ENCODE measurements at places on chromosomes 16 and 17. TPM values are rescaled to one million over a fixed set of nuclear protein-coding genes. Genes with fewer than 3 reads are reported as not detected.

- no peak overlapping the region for H3K4me3 ChIP-seq
- no peak overlapping the region for H3K27ac ChIP-seq
- H3K4me1 ChIP-seq: no peaks in the 10 kb centered on the region
- no peaks in the 10 kb centered on the region for H3K27me3 ChIP-seq
Observed at GRCh38 chr16:19132898-19133297, 19.1 kb downstream of the ITPRIPL2 start.

Gene CCL4
- 1,703 TPM for total RNA-seq

DNA sequence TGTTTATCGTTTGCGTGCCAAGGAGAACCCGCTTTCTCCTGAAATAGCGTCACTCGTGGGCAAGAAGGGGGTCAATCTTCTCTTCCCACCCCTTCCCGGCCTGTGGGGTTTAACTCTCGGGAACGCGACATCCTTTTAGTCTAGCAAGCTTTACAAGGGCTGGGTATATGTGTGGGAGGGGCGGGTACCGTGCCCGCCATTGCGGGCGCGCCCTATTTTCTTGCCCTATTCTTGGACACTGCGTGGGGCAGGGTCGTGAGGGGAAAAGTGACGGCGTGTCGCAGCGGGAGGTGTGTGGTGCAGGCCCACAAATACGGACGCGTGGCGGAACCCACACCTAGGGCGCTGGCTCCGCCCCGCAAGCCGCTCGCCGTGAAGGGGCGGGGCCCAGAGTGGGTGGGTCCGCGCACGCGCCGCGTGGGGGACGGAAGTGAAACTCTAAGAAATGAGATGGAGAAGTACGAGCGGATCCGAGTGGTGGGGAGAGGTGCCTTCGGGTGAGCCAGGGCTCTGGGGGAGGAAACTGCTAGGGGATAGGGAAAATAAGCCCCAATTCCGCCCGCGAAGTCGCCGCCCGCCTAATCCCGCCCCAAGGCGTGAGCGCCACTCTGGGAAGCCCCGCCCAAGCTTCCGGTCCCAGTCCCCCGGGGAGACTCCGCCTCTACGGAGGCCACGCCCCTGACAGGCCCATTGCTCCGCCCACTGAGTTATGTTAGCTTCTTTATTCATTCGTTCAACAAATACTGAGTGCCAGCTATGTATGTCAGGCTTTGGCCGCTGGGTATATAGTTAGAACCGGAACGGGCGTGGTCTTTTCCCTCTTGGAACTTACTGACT lies at the start of gene NEK8:
Gene NEK8, plus strand, starts transcription at position 425 of the 837 bp plus-strand sequence. Its CDS starts 26 bp downstream, at position 451.
- peaks cover 20% of the 10 kb centered on the region for H3K4me1 ChIP-seq
- H3K27me3 ChIP-seq: no peaks in the 10 kb centered on the region
- peak; percentile 96 for DNase-seq
- H3K27ac ChIP-seq: peak within 1 kb of the TSS; percentile 97
- peak within 1 kb of the TSS; percentile 91 for H3K4me3 ChIP-seq
- peaks cover 7% of the 10 kb centered on the region for H3K36me3 ChIP-seq

GRCh38 chr16:80367037-80367658 lies 173.6 kb upstream of the DYNLRB2 start:
- no peaks in the 10 kb centered on the region for H3K36me3 ChIP-seq
- no peak overlapping the region for H3K27ac ChIP-seq

- H3K36me3 ChIP-seq: peaks cover 16% of the 10 kb centered on the region
- H3K27ac ChIP-seq: peak overlapping the region; percentile 35
- peaks cover 19% of the 10 kb centered on the region for H3K4me1 ChIP-seq
- peak; percentile 4 for DNase-seq
Observed at GRCh38 chr17:30290696-30291542, 825 bp downstream of the BLMH start.

Gene SSTR5
- not detected for total RNA-seq

Gene BMERB1
- 13.6 TPM for total RNA-seq

Gene LDHD
- total RNA-seq: not detected

- no peaks in the 10 kb centered on the region for H3K27me3 ChIP-seq
- DNase-seq: no peak
- H3K4me1 ChIP-seq: no peaks in the 10 kb centered on the region
- no peak overlapping the region for H3K27ac ChIP-seq
- H3K4me3 ChIP-seq: no peak overlapping the region
Observed at GRCh38 chr16:72427783-72428331, 255.9 kb upstream of the PMFBP1 start.

DNA sequence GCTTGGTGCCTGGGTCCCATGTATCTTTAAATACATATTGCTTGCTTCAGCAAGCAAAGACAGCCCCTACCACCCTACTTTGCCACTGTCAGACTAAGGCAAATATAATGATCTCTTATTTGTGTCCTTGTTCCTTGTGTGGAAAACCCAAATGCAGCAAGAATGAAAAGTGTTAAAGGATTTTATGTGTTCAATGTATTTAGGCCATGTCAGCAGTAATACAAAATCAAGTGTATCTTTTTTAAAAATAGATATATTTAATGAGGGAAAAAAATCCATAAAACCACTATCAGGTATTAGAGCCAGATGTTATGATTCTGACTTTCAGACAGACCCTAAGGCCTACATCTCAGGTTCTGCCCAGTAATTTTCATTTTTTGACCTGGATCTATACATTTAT lies 374.5 kb downstream of the SEC14L1 start:
- no peaks in the 10 kb centered on the region for H3K27me3 ChIP-seq
- DNase-seq: no peak
- H3K36me3 ChIP-seq: no peaks in the 10 kb centered on the region
- no peak overlapping the region for H3K27ac ChIP-seq
- H3K4me1 ChIP-seq: no peaks in the 10 kb centered on the region

DNA sequence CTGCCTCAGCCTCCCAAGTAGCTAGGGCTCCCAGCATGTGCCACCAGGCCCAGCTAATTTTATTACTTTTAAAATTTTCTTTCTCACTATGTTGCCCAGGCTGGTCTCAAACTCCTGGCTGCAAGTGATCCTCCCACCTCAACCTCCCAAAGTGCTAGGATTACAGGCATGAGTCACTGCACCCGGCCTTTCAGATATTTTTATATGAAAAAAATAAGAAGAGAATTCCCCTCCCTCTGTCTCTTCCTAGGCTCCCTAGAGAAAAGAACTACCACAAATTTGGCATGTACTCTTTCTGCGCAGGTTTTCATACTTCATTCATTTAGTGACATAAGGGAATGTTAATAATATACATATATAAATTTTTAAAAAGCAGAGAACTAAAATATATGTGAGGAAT lies 21.7 kb upstream of the SMURF2 start:
- no peak overlapping the region for H3K27ac ChIP-seq
- no peaks in the 10 kb centered on the region for H3K36me3 ChIP-seq
- no peak overlapping the region for H3K4me3 ChIP-seq
- no peaks in the 10 kb centered on the region for H3K4me1 ChIP-seq
- no peaks in the 10 kb centered on the region for H3K27me3 ChIP-seq

Gene TEX19
- not detected for total RNA-seq

DNA sequence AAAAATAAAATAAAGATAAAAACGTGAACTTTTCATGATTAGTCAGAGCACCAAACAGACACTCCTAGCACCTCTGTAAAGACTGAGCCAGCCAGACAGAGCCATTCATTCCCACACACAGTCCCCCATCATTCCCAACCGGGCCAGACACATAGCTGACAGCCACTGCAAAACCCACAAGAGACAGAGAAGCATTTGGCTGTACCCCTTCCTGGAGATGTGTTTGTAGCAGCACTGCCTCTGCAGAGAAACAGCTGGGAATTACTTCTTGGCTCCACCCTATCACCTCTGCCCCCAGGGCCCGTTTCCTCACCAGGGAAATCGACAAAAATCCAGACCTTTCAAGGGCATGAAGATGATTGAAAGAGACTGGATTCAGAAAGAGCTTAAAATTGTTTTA lies 46.4 kb downstream of the MYH11 start:
- H3K4me3 ChIP-seq: no peak overlapping the region
- no peaks in the 10 kb centered on the region for H3K36me3 ChIP-seq
- DNase-seq: no peak
- H3K27ac ChIP-seq: no peak overlapping the region
- no peaks in the 10 kb centered on the region for H3K27me3 ChIP-seq

Gene MAFG
- 28.4 TPM for total RNA-seq
